ENCODE measurements at places on chromosomes 6 and 20. TPM values are rescaled to one million over a fixed set of nuclear protein-coding genes. Genes with fewer than 3 reads are reported as not detected.

- DNase-seq, result no peak
These were observed 401.7 kb downstream of the ESR1 start for GRCh38 chr6:152209211-152209610.

- no peak for DNase-seq
These were observed 210.0 kb upstream of the SSTR4 start for GRCh38 chr20:22825076-22825475.

GRCh38 chr6:158839796-158840195, 20.6 kb upstream of the EZR start:
- no peak for DNase-seq

DNA sequence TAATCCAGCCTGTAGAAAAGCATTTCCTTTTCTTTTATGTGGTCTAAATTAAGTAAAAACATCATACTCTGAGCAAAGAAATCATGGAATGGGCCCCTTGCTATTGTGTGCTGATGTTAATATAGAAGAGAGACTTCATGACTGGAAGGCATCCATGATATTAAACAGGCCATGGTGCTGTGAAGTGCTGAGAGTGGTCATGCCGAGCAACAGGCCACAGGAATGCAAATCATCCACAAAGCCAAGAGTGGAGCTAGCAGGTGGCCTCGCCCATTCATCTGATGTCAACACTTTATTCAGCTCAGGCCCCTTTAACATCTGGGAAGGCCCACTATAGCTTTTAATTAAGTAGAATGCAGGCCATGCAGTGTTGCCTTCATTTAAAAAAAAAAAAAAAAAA, 115.2 kb upstream of the HMGCLL1 start:
- DNase-seq, result no peak

DNA sequence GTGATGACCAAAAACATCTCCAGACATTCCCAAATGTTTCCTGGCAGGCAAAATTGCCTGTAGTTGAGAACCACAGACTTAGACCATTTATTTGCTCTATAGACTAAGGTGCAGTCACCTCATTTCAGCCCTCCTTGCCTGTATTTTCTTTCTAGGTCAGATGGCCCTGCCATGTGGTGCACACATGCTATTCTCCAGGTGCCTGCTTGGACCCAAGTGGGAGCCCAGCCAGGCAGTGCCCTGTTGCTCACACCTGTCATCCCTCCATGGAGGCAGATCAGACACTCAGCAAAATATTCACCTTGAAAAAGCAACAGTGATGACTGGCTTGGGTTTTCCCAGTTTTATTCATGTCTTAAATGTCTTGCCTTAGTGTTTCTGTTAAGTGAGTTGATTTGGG, 311.4 kb downstream of the TFAP2C start:
- DNase-seq, result no peak

DNA sequence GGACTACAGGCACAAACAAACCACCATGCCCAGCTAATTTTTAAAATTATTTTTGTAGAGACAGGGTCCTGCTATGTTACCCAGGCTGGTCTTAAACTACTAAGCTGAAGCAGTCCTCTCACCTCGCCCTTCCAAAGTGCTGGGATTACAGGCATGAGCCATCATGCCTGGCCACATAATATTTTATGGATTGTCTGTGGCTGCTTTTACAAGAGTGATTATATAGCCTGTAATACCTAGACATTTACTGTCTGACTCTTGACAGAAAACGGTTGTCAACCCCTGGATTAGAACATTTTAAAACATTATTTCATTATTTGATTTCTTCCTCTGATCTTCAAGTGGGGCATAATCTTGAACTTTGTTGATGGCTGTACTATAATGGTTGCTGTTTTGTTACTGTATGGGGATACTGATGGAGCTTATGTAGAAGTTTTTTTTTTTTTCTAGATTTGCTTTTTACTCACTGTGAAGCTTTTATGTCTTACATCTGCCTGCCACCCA, 14.3 kb downstream of the PARD6B start:
- no peak for DNase-seq

DNA sequence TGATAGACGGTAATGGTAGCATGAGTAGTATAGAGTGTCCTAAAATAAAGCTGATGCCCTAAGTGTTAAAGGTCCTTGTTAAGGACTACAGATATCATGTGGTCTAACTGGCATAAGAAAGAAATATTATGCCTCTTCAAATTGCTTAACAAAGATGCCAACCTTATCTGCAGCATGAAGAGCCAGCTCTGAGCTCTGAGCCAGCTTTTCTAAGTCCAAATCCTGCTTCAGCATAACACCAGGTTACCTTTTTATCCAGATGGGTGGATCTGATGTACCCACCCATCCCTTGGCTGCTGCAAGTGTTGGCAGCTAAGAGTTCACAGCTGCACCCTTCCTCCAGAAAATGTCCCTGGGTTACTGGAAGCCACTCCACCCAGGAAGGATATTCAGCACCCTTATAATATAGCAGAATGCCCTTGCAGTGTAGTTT, 83.8 kb downstream of the TENT5A start:
- DNase-seq, result no peak

DNA sequence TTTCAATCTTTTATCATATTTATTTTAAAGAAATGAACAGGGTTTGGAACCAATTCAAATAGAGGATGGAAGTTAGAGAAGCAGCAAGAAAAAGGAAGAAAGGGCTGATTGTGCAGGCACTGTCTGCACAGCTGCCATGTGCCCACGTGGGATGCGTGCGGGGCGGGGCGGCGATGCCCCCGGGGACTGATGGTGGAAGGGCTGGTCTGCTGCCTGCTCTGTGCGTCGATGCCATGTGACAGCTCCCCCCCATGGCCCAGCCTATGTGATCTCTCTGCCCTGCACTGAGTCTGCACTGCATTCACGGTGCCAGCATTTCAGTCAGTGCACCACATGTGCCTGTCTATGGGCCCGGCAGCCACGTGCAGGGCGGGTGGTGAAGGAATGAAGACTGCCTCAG, 96.4 kb downstream of the IRF4 start:
- no peak for DNase-seq

GRCh38 chr6:33783781-33784520, 5.0 kb downstream of the LEMD2 start:
- DNase-seq, result no peak

GRCh38 chr6:121759370-121759769, 323.9 kb downstream of the GJA1 start:
- no peak for DNase-seq

DNA sequence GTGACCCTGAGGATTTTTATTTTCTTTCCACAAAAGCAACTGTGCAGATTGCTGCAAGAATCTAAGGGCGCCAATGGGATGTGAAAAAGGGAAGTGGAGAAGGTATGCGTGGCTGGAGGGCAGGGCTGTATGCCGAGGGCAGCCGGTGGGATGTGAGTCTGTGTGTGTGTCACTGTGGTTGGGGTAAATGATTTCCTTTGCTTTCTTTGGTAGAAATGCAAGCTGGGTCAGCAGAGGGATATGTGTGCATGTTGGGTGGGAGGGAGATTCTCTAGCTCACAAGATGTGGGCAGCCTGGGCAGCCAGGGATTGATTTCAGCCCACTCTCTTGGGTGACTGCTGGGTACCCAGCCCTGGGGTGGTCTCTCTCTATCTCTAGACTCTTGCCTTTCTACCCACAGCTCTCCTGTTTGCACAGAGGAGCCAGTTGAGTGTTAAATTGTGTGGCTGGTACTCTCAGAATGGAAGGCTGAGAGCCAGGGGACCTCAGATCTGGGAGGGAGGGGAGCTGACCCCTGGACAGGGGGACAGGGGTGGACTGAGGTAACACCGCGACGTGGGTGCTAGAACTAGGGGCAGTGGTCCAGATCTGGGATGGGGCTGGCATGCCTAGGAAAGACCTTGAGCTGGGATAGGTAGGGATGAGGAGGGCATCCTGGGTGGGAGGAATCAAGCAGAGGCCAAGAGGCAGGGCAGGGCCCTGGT, 136.8 kb upstream of the RNF24 start:
- peak; percentile 60 for DNase-seq

- no peak for DNase-seq
These were observed 40.1 kb downstream of the SLC24A3 start for GRCh38 chr20:19252451-19253120.

- no peak for DNase-seq
These were observed 143.2 kb upstream of the TENT5A start for GRCh38 chr6:81895511-81896185.

DNA sequence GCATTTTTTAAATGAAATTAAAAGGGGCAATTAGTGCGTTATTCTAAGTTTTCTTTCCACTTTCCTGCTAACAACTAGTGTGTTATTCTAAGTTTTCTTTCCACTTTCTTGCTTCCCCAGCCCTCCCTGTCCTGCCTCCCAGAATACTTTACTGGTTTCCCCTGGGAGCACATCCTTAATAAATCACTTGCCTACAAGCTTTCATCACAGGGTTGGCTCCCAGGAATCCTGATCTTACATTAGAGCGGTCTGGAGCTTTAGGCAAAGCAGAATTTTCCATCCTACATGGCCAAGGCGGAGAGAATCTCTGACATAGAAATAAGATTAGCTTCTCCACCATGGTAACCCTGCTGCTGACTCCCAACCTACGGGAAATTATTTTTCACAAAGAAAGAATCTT, 150.4 kb downstream of the BFSP1 start:
- DNase-seq, result no peak

DNA sequence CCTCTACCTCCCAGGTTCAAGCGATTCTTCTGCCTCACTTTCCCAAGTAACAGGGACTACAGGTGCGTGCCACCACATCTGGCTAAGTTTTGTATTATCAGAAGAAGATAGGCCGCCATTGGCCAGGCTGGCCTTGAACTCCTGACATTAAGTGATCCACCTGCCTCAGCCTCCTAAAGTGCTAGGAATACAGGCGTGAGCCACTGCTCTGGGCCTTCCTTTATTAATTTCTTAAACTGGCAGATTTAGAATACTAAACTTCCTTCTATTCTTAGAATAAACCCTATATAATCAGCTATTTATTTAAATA, 86.6 kb downstream of the HFE start:
- no peak for DNase-seq

- DNase-seq, result no peak
These were observed 594.5 kb upstream of the MAP3K7 start for GRCh38 chr6:91181416-91181815.

DNA sequence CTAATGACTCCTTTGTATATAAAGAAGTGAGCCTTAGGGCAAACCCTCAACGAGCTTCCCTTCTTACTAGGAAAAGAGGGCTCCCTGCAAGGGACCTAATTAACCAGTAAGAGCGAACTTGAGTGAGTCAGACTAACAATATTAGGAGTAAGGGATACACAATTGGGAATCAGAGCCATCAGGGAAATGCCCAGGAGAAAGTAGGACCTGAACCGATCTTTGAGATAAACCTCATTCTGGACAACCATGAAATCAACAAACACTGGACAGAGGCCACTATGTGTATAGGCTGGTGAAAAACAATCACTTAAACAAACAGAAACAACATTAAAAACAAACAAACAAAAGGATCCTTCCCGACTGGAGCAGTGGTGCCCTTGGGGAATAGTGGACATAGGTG, 120.8 kb downstream of the EDN1 start:
- no peak for DNase-seq

DNA sequence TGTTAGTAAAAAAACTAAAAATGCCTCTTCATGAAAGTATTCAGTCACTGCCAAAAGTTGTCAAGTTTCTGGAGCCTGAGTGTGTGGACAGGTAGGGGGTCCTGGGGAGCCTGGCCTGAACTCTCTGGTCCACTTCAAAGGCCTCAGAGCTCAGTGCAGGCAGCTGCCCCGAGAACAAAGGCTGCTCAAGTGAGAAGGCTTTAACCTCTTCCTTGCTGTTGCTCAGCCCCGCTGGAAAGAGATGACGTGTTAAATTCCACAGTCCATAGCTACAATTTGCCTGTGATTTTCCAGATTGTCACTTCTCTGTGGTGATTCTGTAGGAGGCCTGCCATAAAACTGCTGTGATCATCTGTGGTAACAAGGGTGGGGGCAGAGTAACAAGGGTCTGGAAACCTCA, 96.9 kb downstream of the FAM120B start:
- no peak for DNase-seq

- DNase-seq, result no peak
These were observed 32.9 kb downstream of the TAF4 start for GRCh38 chr20:62032609-62033368.

- DNase-seq, result no peak
These were observed 403.6 kb upstream of the GJE1 start for GRCh38 chr6:141729146-141729545.

DNA sequence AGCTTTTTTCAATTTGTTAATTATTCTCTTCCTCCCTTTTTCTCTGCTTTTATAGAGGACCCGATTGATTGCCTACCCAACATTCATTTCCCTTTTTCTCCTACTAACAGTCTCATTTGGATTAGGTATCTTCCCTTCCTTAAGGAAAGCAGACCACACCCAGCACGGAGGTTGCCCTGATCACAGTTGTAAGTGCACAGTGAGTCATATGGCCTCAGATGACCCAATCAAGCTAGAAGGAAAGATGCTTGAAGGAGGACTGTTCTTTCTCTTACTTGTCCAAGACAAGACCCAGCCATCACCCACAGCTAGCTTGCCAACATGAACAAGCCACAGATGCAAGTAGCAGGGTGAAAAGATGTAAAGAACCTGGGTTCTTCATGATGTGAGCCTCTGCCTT, 518.6 kb downstream of the PKHD1 start:
- no peak for DNase-seq

GRCh38 chr6:80165143-80165542, 58.7 kb downstream of the BCKDHB start:
- no peak for DNase-seq

- no peak for DNase-seq
These were observed 95.7 kb downstream of the LYRM2 start for GRCh38 chr6:89542866-89543265.

GRCh38 chr20:49973981-49974380, 8.8 kb upstream of the SNAI1 start:
- DNase-seq, result no peak

GRCh38 chr6:80142586-80142985, 36.1 kb downstream of the BCKDHB start:
- DNase-seq, result no peak

The CPNE5 gene
- 2.8 TPM for total RNA-seq

The GINM1 gene
- 53.5 TPM for total RNA-seq

The IL20RA gene
- 0.93 TPM for total RNA-seq

The SLC22A16 gene
- 1.4 TPM for total RNA-seq

The BTNL2 gene
- total RNA-seq, result not detected

The FOXF2 gene
- total RNA-seq, result 2.7 TPM

The CLPSL2 gene
- total RNA-seq, result not detected

The F13A1 gene
- 346 TPM for total RNA-seq

The INSM1 gene
- not detected for total RNA-seq

The GPSM3 gene
- 39.2 TPM for total RNA-seq

The KCNB1 gene
- total RNA-seq, result 43.0 TPM

Data from mesenteric fat pad (tissue), 1 donor.